ENCODE measurements at places on chromosomes 5 and 9.

DNA sequence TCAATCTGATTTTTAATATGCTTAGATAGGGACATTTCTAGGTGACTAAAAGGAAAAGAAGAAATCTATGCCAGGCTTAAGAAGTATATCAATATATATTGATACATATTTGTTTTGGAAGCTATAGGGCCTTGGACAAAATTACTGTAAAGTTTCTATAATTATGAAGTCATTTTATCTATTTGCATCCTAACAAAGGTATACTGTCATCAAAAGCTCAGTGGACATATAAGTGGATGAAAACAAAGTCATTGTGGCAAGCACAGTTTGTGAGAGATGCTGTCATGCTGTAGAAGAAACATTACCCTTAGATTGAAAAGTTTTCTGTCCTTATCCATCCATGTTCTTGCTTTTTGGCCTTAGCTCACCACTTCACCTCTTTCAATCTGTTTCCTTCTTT, 140.3 kb upstream of the SPEF2 start:
- DNase-seq = no peak

DNA sequence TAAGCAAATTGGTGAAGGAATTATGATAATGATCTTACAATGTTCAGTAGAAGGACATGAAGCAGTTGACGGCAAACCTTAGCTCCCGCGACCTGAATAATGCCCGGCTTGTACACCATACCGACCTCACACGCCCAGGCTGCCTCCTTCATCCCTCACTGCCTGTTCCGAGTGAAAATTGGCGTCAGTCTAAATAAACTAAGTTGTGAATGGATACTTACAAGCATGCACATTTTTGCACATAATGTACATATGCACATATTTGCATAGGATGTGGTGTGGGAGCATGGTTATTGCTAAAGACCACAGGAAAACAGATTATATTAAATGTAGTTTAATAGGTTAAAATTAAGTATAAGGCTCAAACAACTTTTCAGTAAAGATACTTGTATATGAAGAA, 14.9 kb downstream of the OR2Y1 start:
- DNase-seq = no peak

DNA sequence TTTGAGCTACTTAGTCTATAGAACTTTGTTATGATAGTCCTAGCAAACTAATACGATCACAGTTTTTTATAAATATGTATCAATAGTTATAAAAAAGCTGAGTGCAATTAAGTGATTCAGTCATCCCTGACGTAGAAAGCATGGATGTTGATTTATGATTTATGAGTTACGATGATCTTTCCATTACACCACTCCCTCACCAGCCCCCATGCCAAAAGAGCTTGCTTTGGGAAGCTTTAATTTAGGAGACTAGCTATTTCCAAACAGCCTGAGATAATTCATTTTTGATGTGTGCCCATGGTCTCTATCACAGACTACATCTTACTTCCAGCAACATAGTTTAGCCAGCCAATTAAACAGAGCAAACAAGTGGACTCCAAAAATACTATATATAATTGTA, 256.8 kb downstream of the GABRG2 start:
- no peak for DNase-seq

- no peak for DNase-seq
Measured at GRCh38 chr9:24608599-24608998, 62.9 kb upstream of the IZUMO3 start.

DNA sequence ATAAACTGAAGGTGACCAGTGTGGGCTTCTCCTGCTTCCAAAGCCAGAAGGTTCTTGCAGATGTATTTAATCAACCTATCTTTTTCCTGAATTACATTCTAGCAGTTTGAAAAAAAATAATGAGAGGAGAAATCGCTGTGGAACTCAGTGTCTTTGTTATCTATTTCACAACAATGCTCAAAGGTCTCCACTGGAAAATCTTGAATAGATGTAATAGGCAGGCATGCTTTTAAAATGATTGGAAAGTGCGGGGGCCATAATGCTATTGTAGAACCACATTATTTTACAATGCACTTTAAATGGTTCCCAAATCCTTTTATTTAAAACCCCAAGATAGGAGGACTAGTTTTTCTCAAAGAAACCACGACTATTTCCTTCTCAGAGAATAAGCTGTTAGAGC, 23.3 kb downstream of the ENC1 start:
- DNase-seq = no peak

DNA sequence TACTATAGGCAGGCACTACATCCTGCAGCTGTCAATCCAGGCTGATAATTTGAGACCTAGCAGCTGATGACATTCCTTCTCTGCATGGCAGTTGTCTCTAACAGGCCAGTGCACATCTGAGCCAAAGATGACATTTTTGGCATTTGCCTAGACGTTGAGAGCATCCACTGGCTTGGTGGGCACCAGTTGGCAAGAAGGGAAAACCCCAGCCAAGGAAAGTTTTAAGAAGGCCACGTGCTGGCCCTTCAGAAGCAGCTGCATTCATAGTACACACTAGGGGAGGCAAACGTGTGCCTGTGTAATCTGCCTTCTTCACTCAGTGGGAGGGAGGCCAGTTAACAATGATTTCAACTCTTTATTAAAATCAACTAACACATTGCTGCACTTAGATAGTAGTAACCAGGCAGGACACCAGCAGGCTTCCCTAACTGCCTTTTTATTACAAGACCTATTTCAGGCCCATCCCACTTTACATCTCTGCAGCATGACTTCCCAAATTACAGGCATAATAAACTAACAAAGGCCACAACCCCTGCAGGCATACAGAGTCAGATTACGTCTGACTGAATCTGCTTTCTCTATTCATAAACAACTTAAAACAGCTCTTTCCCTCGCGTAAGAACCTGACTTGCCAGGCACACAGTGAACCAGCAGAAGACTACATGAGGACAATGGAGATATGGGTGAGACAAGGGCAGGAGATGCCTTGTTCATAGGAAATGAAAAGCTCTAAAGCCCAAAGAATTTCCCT, 576.3 kb downstream of the PDE4D start:
- DNase-seq = no peak

DNA sequence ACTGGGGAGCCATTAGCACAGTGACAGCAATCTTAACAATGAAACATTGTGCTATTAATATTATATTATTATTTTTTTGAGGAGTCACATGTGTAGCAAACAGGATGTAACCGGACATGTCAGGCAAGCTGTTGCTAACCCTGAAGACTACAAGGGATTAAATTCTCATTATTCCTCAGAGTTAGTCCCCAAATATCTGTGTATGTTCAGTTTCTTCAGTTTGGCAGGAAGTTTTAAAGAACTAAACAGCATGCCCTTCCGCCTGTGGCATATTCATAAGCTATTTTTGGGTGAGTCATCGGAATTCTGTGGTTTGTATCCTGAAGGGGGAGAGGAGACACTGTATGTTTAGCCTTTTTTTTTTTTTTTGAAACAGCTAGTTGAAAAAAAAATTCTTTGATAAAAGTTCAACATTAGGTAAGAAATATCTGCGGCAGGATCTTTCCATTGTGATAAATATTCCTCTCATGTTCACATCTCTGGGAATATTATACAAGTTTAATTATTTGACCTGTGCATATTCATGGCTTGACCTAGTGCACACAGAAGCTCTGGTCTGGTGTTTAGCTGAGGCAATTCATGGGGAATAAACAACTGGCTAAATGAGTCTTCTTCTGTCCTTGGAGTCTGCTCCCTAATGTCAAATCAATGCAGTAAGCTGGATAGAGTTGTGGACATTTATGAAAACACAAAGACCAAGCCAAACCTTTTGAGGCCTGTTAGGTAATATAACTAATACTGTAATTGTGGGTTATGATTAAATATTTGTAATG, 202.7 kb upstream of the CDKN2B start:
- DNase-seq = no peak

- no peak for DNase-seq
Measured at GRCh38 chr5:158380661-158381060, 521.7 kb upstream of the CLINT1 start.

- DNase-seq = no peak
Measured at GRCh38 chr5:178483620-178484019, 106.6 kb downstream of the COL23A1 start.

- DNase-seq = no peak
Measured at GRCh38 chr5:135425641-135426040, 21.5 kb downstream of the DCANP1 start.

DNA sequence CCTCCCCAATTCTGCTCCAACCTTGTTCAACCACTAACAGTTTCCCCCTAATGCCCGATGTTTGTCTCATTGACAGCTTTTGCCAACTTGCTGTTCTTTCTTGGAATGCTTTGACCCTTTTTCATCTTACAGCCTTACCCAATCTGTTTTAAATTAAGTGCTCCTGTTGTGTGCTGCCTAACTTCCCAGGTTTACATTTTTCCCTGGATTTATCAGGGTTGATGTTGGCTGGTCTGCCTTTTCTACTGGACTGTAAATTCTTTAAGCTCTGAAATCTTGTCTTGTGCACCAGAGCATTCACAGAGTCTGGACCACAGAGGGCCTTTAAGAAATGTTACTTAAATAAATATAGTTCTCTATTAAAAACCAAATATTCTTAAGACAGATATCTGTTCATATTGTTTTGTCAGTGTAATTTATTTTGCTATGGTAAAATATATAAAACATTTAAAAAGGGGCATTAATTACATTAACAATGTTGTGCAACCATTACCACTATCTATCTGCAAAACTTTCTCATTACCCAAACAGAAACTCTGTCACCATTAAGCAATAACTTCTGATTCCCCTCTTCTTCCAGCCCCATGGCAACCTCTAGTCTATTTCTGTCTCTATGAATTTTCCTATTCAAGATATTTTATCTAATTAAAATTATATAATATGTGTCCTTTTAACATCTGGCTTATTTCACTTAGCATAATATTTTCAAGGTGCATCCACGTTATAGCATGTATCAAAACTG, 73.0 kb downstream of the OSTF1 start:
- no peak for DNase-seq

DNA sequence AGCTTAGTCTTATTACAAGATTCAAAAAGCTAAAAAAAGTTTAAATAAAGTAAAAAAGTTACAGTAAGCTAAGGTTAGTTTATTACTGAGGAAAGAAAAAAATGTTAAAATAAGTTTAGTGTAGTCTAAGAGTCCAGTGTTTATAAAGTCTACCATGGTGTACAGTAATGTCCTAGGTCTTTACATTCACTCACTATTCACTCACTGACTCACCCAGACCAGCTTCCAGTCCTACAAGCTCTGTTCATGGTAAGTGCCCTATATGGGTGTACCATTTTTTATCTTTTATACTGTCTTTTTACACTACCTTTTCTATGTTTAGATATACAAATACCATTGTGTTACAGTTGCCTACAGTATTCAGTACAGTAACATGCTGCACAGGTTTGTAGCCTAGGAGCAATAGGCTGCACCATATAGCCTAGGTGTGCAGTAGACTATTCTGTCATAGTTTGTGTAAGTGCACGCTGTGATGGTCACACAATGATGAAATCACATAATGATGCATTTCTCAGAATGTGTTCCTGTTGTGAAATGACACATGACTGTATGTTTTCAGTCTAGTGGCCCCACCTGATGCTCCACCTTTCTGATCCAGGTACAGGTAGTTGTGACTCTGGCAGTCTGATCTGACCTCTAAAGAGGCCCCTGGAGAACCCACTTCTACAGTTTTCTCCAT, 45.7 kb downstream of the SNX18 start:
- no peak for DNase-seq

DNA sequence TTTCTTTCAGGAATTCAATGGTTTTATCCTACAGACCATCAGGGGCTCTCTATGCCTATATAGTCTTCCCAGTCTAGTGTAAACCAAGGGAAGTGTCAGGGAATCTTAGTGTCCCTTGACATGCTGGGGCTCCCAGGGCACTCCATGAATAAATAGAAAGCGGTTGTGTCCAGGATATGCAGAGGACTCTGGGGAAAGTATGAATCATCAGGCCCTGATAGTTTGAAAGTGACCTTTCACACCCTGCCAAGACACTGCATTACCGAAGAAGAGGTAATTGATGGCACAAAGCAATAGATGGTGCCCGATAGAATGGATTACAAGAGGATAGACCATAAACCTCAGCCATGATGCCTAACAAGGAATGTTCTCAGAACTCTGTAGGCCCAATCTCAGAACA, 163.3 kb upstream of the DAPK1 start:
- DNase-seq = no peak

GRCh38 chr5:59157068-59157467, 574.2 kb downstream of the RAB3C start:
- no peak for DNase-seq

GRCh38 chr5:136120529-136120928, 12.1 kb upstream of the SMAD5 start:
- DNase-seq = no peak

DNA sequence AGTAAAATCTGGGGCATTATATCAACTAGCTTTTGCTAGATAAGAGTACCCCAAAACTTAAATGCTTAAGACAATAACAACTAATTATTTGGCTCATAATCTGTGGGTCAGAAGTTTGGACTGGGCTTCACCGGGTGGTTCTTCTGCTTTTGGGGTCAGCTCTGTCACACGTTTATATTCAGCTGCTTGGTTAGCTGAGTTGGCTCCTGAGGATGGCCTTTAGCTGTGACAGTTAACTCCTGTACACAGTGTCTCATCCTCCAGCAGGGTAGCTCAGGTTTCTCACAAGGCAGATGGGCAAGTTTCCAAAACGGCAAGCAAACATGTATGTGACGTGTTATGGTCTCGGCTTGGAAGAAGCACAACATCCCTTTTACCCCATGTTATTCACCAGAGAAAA, 488.2 kb downstream of the TLE4 start:
- DNase-seq = no peak

GRCh38 chr5:24539613-24540012, 105.2 kb downstream of the CDH10 start:
- DNase-seq = no peak

DNA sequence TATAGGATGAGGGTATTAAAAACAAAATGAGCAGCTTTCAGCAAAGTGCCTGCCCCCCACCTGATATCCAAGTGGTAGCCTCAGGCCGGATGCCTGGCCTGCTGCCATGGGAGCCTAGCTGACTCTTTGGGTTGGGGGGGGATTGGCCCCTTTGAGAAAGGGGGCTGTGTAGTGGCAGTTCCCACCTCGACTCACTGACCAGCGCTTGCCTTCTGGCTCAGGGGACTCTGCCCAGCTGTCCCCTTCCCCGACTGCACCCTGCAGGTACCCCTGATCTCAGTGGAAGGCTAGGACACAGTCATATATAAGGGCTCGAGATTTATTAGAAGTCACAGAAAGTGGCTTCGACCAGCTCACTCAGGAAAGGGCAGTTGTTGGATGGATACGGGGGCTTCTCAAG, 1.5 kb upstream of the NEUROG1 start:
- DNase-seq = no peak

DNA sequence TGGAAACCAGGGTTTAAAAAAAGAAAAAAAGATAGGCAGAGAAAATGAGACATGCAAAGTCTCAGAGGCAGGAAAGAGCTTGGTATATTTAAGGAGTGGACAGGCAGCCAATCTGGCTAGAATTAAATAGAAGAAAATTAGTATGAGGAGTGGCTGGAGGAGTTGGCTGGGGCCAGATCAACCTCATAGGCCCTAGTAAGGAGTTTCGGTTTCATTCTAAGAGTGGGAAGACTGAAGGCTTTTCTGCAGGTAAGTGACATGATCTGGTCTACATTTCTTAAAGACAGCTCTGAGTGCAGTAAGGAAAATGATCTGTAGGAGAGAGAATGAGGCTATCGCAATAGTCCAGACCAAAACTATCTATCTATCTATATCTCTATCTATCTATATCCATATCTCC, 27.5 kb downstream of the ADRB2 start:
- no peak for DNase-seq

- no peak for DNase-seq
Measured at GRCh38 chr9:80649001-80649420, 1040.3 kb downstream of the TLE1 start.

GRCh38 chr5:143080407-143080806, 310.2 kb downstream of the ARHGAP26 start:
- no peak for DNase-seq
